Activated CD4-positive, alpha-beta T cell treated with anti-CD3 and anti-CD28 coated beads for 36 hours (primary cell): ENCODE measurements at places on chromosomes 4 and X.

DNA sequence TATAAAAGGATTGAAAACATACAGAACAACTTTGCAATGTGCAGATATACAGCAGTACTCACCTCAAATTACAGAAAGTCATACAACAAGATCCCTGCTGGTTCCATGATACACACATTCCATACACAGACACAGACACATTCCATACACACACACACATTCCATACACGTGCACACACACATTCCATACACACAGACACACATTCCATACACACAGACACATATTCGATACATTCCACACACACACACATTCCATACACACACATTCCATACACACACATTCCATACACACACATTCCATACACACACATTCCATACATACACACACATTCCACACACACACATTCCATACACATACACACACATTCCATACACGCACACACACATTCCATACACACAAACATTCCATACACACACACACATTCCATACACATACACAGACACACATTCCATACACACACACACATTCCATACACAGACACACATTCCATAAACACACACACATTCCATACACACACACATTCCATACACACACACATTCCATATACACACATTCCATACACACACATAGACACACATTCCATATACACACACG, 13.7 kb downstream of the LINC00632 start:
- DNase-seq = no peak

GRCh38 chr4:89256203-89256800, 51.3 kb downstream of the GPRIN3 start:
- no peak for DNase-seq

DNA sequence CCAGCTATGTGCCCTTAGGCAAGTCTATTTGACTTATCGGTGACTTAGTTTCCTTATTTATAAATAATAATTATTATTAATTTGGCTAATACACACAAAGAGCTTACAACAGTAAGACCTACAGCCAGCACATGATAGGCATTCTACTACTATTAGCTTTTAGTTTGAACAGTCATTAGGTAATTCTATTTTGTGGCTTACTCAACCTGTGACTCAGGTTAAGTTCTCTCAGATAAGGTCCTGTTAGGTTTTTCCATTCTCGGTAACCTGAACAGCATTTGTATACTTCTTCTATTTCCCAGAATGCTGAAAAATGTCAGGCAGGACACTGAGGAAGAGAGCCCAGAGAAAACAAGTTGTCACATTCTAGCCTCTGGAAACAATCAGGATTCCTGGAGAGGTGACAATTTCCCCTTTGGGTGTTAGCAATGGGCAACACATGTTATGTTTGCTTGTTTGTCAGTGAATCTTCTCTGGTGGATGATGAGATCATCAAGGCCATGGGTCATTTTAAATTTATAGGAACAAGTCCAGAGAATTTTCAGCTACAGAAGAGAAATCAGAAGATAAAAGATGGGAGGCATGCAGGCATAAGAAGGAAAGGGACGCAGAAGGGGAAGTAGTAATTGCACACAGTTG, 2144.7 kb downstream of the PCDH7 start:
- DNase-seq = no peak

- peak; percentile 29 for DNase-seq
Observed at GRCh38 chrX:21658152-21658737, at the start of gene KLHL34. Gene KLHL34 (minus strand): TSS chrX:21658330. CDS start chrX:21657788, 542 bp downstream.

GRCh38 chr4:119005928-119006460, 117.3 kb downstream of the SYNPO2 start:
- no peak for DNase-seq

DNA sequence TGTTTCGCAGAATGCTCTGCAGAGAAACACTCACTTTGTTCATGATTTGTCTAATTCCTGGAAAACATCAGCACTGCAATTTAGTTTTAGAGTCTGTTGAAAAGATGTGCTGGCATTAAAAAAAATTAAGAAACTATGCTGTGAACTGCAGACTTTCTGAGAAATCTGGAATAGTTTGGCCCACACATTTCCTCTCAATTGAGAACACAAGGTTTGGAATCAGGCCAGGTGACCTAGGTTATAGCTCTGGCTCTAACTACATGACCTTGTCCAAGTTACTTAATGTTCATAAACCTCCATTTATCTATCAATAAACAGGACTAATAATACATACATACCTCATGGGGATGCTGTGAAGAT, 61.4 kb upstream of the ENPEP start:
- no peak for DNase-seq

- no peak for DNase-seq
Observed at GRCh38 chrX:11996810-11997209, 141.5 kb upstream of the FRMPD4 start.

DNA sequence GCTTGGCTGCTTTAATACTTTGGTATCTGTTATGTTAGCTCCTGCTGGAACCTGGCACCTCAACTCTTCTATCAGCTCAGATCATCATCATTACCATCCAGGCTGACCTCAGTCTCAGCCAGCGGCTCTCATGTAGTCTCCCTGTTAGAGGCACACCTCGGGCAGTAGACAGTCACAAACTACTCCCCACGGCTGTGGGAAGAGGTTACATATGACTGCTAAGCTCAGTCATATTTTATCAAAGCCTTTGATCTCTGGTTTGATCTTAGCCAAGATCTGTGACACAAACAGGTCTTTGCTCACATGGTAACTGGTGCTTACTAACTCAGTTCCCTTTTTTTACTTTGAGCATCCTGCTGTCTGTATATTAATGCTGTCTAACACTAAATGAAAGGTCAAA, 384.9 kb downstream of the CENPC start:
- DNase-seq = no peak
